ENCODE measurements at places on chromosomes 13 and 19.

DNA sequence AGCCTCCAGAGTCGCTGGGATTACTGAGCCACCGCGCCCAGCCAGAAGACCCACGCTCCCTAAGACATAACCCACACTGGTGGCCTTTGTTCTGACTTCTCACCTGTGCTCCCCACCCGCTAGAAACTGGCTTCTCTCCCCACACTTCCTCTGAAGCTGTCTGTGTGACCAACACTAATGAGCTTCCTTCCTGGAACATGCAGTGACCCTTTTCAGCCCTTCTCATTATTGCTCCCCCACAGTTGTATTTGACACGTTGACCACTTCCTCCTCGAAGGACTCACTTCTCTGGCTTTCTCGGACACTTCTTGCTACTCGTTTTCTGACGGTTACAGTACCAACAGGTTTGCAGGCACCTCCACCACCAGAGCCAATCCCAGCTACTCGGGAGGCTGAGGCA lies 10.9 kb downstream of the NCR1 start:
- no peak for DNase-seq

GRCh38 chr13:75178436-75178835 lies 303.5 kb downstream of the TBC1D4 start:
- DNase-seq, result no peak

DNA sequence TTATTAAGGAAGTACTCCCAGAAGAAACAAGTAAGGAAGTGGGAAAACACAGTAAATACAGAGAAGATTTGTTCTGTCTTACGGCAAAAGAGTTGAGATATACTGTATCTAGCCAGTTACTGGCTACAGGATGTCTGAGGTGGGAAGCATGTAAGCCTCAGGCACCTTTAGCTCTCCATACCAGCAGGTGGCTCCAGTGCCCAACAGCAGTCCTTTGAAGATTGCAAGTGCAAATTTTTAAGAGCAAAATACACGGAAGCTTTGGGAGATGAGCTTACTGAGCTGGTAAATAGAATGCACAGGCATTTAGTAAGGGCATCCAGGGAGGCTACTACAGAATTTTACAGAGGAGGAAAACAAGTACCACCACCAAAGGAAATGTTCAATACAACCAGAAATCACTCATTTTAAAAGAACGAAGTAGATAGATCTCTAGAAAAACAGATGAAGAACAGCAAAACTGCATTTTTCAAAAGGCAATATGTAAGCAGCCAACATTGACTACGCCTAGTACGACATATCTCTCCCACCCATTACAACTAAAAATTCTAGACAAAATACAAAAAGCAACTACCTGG lies 57.9 kb upstream of the VSTM2B start:
- no peak for DNase-seq

DNA sequence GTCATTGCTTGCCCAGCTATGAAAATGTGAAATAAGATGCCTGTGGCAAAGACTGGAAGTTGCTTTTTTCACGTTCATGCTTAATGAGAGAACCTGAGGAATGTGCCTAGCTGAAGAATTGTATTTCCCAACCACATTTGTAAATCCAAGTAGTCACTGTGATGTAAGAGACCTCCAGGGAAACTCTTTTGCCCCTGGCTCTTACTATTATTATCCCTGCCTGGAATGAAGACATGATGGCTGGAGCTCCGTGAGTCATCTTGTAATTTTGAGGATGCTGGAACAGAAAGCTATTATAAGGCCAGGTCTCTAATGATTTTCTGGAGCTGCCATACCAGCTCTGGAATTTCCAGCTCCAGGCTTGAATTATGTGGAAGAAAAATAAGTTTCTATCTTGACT lies 894.3 kb downstream of the DIAPH3 start:
- DNase-seq, result no peak

- DNase-seq, result no peak
These were observed 5.4 kb upstream of the CDC37 start for GRCh38 chr19:10408511-10409283.
